Right renal cortex interstitium (tissue), 3 donors: ENCODE measurements at places on chromosomes 3 and 15. TPM values are rescaled to one million over a fixed set of nuclear protein-coding genes. Genes with fewer than 3 reads are reported as not detected.
A peak's percentile ranks its signal among the peaks of the same experiment; 100 is the strongest.

ACSBG1 gene
- 0.74 TPM for polyA plus RNA-seq

APEH gene
- 147 TPM for polyA plus RNA-seq

CPA3 gene
- 0.58 TPM for polyA plus RNA-seq

POLR2M gene
- polyA plus RNA-seq: 102 TPM

ZFYVE19 gene
- polyA plus RNA-seq: 27.9 TPM

RASGRF1 gene
- polyA plus RNA-seq: 0.21 TPM

GRCh38 chr15:70268698-70269251, 171.1 kb upstream of the TLE3 start:
- no peak for DNase-seq

GRCh38 chr3:9448643-9449042, 51.2 kb downstream of the SETD5 start:
- DNase-seq: no peak

GRCh38 chr3:120182613-120183511, 88.6 kb upstream of the GSK3B start:
- no peak for DNase-seq

- no peak for DNase-seq
Observed at GRCh38 chr15:28990390-28990789, 104.6 kb downstream of the APBA2 start.

DNA sequence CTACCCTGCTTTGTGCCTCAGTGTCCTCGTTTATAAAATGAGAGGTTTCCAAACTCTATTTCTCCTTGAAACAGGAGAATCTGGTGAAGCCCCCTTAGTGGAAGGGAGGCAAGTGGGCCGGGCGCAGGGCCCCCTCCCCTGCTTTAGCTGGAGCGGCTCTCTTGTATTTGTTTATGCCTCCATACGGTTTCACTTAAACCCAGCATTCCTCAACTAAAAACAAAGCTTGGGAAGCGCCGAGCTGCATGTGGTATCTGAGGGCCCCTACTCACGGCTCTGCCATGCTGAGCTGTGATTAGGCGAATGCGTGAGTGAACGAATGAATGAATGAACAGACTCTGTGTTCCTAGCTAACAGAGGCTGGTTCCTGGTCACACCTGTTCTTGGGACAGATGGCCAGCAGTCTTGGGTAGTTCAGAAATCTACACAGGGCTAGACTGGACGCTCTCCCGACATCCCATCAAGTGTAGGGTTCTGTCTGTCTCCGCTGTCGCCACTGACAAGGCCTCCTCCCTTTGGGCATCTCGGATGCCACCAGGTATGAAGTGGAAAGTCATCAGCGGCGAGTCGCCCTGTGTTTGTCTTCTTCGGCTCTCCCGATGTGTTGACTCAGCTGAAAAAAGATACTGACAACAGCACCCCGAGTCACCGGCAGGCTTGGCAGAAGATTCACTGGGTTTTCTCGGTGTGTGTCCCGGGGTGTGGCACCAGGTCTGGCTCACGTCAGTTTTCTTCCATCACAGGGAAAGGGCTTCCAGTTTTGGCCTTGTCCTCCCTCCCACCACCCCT, 42.4 kb upstream of the VPS8 start:
- DNase-seq: no peak

GRCh38 chr3:163048881-163049280, 1552.3 kb downstream of the OTOL1 start:
- DNase-seq: no peak

DNA sequence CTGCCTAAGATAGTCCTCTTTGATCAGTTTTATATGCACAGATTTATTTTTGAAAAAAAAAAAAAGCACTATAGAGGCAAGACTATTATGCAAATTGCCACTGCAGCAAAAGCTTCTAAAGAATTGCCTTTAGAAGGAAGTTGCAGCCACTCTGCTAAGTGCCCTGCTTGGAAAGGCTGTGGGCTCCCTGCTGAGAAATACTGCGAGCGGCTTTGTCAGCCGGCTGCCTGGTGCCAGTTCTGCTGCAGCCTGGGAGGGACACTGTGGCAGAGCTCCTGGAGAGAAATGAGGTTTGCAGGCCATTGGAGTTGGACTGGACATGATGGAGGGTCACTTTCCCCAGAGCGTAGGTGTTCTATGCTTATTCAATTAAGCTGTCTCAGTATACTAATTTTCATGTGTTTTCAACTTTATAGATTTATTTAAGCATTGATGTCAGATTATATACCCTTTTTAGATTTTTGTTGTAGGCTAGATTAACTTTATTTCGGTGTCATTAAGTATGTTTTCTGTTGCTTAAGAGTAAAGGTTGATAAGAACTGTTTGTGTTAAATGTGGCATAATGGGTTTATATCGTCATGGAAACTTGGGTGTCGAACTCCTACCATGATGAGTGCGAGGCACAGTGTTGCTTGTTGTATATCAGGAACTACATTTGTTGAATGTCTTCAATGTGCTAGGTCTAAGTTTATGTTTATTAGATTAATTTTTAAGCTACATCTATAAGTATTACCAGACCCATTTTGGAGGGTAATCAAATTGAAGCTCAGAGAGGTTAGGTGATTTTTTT, 6.6 kb downstream of the MAP2K5 start:
- DNase-seq: no peak

- no peak for DNase-seq
Observed at GRCh38 chr3:56810577-56811545, 9.1 kb upstream of the ARHGEF3 start.

DNA sequence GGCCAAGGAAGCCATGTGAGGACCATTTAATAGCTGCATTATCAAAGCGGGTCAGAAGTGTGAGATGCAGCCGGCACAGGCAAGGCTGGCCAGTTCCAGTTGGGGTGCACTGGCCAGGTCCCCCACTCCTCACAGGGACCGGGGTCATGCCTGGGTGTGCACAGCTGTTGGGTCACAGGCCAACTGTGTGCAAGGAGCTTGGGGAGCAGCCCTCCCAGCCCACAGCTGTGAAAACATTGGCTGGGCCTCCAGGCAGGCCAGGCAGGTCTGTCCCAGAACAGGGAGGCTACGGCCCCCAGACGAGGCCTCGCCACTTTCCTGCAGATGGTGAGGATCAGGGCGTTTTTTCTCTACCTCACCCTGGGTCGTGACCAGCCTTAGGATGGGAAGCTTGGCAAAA, 521.0 kb downstream of the NTRK3 start:
- DNase-seq: no peak

- DNase-seq: no peak
Observed at GRCh38 chr15:70906842-70907241, 14.2 kb downstream of the LRRC49 start.

DNA sequence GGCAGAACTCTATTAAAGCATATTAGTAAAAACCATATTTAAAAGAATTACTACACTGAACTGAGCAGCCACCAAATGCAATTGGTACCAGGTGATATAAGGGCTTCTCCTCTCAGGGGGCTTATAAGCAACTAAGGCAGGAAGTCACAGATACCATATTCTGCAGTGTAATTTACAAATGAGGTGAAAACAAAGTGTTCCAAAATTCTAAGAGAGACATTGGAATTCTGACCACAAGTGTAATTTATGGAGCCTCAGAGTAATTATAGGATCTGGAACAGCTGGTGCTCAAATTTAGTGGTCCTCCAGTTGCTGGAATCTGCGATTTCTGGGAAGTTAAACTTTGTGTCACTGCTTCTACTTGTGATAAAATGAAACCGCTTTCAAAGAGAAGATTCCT, 3.1 kb upstream of the NR1I2 start:
- no peak for DNase-seq

- no peak for DNase-seq
Observed at GRCh38 chr15:31276596-31277298, 49.9 kb upstream of the KLF13 start.

GRCh38 chr3:160400030-160400701, 716 bp downstream of the SMC4 start:
- peak; percentile 33 for DNase-seq

GRCh38 chr15:90003736-90004135, 2.6 kb downstream of the ZNF710 start:
- no peak for DNase-seq

DNA sequence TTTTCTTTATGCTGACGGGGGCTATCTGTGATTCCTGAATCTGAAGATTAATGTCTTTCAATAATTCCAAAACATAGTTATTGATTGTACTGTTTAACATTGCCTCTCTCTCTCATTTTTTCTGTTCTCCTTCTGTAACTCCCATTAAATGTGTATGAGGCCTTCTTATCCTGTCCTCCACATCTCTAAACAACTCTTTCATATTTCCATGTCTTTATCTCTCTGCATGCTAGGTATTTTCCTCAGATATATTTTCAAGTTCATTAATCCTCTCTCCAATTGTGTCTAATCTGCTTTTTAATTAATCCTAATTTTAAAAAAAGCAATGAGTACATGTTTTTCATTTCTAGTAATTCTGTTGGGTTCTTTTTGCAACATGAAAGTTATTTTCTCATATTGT, 173.2 kb downstream of the TLE3 start:
- DNase-seq: no peak

- DNase-seq: no peak
Observed at GRCh38 chr3:177429771-177430170, 232.5 kb upstream of the TBL1XR1 start.

GRCh38 chr3:123447749-123448517, 957 bp downstream of the ADCY5 start:
- DNase-seq: no peak

GRCh38 chr3:45321607-45322391, 66.6 kb upstream of the LARS2 start:
- no peak for DNase-seq

DNA sequence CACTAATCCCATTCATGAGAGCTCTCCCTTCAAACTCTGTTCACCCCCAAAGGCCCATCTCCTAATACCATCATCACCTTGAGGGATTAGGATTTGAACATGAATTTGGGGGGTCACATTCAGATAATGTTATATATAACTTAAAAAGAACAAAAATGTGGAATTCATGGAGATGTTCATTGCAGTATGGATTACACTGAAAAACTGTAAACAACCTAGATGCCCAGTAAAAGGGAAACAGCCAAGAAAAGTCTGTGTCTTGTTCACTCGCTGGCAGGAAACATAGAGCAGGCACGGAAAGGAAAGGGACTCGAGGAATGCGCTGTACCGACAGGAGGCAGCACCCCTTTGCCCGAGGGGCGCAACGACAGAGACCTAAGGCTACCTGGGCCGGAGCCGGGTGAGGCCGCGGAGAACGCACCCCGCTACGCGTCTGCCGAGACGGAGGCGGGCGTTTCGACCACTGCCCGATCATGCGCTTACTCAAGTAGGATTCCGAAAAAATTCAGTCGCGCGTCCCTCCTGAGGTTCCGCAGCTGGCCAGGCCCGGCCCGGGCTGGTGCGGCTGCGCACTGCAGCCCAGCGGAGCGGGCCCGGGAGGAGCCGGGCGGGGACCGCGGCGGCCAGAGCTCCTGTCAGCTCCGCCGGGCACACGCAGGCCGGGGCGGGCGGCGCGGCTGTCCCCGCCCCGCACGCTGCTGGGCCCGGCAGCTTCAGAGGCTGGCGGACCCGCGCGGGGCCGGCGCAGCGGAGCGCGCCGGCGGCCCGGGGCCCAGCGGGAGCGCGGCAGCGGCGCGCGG, 862 bp upstream of the MAN2A2 start:
- DNase-seq: no peak

GRCh38 chr3:65354880-65355279, 667.1 kb upstream of the ADAMTS9 start:
- DNase-seq: no peak

DNA sequence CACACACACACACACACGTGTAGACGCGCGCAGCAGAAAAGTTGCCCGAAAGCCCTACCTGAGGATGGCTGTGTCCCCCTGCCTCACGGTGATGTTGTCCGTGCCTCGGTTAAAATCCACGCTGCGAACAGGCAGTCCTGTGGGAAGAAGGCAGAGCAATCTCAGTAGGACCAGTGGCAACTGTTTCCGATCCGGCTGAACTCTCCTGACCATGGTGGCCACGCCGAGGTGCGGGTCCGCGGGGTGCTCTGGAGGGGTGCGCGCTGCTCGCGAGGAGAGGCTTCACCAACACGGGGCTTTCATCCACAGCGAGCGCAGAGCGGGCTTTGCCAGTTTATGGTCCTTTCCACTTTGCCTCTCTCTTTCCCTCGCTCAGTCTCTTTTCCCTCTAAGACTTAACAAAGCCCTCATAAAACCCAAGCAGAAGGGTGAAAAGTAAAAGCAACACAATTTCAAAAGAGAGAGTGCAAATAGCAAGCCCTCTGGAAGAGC, 422 bp downstream of the LSAMP start:
- no peak for DNase-seq

DNA sequence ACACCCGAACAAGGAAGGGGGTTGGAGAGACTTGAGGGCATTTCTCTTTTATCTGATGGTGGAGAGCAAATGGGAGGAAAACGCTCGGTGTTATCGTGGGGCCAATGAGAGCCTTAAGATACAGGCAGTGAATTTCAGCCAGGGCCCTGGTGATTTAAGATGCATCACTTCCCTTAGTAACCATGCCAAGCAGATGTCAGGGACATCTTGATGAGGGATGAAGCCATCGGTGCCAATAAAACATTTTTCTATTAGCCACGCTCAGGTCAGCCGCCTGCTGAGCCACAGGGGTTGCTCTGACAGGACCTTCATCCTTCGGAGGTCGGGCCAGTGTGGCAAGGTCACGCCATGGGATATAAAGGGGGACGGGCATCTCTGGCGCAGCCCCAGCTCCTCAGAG, 10.6 kb downstream of the IQSEC1 start:
- no peak for DNase-seq

DNA sequence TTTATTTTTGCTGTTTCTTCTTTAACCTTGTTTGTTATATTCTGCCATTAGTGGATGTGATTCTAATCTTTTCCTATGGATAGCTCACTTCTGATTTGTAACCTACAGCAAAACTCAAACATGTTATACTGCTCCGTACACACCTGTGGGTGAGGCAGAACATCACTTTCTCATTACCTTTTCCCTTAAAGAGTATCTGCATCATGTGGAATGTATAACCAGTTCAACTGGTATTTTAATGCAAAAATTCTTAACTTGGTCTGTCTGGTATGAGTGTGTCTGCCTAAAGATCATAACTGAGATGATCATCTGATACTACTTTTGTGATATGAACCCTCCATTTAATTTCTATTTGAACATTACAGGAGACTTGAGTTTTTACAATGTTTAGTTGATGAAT, 13.0 kb upstream of the UPK1B start:
- DNase-seq: no peak

GRCh38 chr3:99920481-99921376, 103.1 kb downstream of the CMSS1 start:
- DNase-seq: no peak

GRCh38 chr3:122313281-122313680, 11.8 kb upstream of the CSTA start:
- no peak for DNase-seq

DNA sequence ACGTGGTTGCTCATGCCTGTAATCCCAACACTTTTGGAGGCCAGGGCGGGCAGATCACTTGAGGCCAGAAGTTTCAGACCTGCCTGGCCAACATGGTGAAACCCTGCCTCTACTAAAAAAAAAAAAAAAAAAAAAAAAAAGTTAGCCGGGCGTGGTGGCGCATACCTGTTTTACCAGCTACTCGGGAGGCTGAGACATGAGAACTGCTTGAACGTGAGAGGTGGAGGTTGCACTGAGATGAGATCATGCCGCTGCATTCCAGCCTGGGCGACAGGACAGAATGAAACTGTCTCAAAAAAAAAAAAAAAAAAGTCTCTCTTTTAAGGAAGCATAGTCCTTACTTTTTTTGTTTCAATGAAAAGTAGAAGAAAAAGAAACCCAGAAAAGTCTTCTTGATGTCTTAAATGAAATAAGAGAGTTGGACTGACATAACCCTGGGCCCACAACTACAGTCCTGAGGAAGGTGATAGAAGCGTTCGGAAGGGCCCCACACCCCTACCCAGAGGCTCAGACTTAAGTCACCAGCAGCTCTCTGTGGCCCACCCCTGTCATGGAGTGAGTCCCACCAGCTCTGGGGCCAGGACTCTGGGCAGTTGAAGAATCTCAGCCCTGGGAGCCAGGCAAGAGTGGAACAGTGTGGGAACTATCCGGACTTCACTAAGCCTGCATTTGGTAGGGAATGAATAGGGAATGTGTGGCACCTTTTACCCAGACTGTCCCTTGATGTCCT, 2.6 kb downstream of the NME9 start:
- DNase-seq: no peak
